ENCODE measurements at places on chromosomes 3 and 15. TPM values are rescaled to one million over a fixed set of nuclear protein-coding genes. Genes with fewer than 3 reads are reported as not detected.
A peak's percentile ranks its signal among the peaks of the same experiment; 100 is the strongest.

CLDN16 gene
- not detected for total RNA-seq

- peaks cover 5% of the 10 kb centered on the region for H3K36me3 ChIP-seq
- H3K4me3 ChIP-seq: no peak overlapping the region
- H3K27ac ChIP-seq: no peak overlapping the region
These were observed 76.0 kb downstream of the MTHFS start for GRCh38 chr15:79820820-79821219.

DNA sequence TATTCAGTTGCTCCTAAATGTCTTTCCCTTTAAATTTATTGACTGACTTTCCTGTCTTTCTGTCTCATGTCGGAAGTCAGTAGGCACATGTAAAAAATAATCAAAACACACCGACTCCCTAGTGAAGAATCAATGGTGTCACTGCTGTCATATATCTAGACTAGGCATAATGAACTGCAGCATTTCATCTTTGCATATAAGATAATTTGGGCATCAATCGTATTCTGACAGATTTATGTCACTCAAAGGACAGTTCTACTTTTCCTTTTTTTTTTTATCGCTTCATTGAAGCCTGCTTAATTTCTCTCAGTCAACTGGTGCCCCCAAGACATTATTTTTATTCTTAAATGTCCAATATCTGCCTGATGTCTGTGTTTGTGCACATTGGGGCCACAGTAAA, 206.3 kb downstream of the MEIS2 start:
- no peak overlapping the region for H3K4me3 ChIP-seq
- H3K36me3 ChIP-seq: no peaks in the 10 kb centered on the region
- peaks cover 45% of the 10 kb centered on the region for H3K27me3 ChIP-seq
- no peaks in the 10 kb centered on the region for H3K4me1 ChIP-seq

GRCh38 chr3:11436775-11437174, 164.6 kb downstream of the ATG7 start:
- no peaks in the 10 kb centered on the region for H3K36me3 ChIP-seq
- H3K4me1 ChIP-seq: no peaks in the 10 kb centered on the region
- no peak for DNase-seq
- H3K4me3 ChIP-seq: no peak overlapping the region
- no peaks in the 10 kb centered on the region for H3K27me3 ChIP-seq

DNA sequence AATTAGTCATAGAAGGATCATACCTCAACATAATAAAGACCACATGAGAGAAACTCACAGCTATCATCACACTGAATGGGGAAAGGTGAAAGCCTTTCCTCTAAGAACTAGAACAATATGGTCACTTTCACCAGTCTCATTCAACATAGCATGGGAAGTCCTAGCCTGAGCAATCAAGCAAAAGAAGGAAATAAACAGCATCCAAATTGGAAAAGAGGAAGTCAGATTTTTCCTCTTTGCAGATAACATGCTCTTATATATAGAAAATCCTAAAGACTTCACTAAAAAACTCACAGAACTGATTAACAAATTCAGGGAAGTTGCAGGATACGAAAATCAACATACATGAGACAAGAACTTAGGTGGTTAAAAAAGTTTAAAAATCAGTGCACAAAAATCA, 24.7 kb downstream of the MAP3K13 start:
- H3K27ac ChIP-seq: no peak overlapping the region
- H3K27me3 ChIP-seq: peaks cover 8% of the 10 kb centered on the region
- no peak overlapping the region for H3K4me3 ChIP-seq
- no peaks in the 10 kb centered on the region for H3K36me3 ChIP-seq

DNA sequence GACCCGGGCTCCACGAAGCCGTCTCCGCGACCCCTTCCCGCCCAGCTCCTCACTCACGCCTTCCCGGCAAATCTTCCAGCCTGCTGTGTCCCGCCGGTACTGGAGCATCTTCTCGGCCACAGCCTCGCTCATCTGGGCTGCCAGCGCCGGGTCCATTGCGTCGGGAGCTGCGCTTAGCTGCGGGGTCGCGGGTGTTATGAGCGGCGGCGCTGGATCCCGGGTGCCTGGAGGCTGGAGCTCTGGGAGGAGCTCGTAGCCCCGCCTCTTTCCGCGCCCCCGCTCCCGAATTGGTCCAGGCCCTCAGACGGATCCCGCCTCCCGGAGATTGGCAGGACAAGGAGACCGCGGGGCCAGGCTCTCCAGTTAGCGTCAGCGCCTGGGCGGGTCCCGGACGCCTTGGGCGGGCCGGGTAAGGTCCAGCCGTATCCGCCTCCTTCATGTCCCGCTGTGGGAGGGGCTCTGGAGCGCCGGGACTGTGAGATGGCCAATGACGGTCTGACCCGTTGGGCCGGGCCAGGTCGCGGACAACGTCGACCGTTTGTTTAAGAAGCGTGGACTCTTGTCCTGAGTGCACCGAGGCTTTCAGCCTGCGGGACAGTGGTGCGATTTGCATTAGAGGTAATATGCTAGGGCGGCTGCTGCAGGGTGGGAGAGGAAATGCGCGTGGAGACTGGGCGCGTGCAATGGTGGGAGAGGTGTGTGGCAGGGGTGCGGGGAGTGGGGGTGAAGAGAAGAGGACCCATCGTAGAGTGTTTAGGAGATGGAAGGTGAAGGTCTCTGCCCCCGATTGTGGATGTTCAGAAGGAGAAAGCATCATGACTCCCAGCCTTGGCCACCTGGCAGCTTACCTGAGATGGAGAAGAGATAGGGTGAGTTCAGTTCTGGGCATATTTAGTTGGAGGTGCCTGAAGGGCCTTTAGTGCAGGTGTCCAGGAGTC, at the start of gene STARD5:
TSS of gene STARD5 (minus strand) at position 198 of the 938 bp plus-strand sequence. CDS start at position 156, 42 bp downstream.
- peak within 1 kb of the TSS; percentile 88 for H3K27ac ChIP-seq
- H3K4me3 ChIP-seq: peak within 1 kb of the TSS; percentile 100
- peaks cover 33% of the 10 kb centered on the region for H3K4me1 ChIP-seq
- DNase-seq: peak; percentile 97
- peaks cover 8% of the 10 kb centered on the region for H3K36me3 ChIP-seq

GRCh38 chr3:141356046-141356445, 12.3 kb upstream of the ZBTB38 start:
- H3K27ac ChIP-seq: no peak overlapping the region
- peaks cover 6% of the 10 kb centered on the region for H3K27me3 ChIP-seq
- no peak for DNase-seq
- peaks cover 6% of the 10 kb centered on the region for H3K4me1 ChIP-seq
- H3K36me3 ChIP-seq: no peaks in the 10 kb centered on the region
- no peak overlapping the region for H3K4me3 ChIP-seq
